ENCODE measurements at places on chromosomes 1 and 21.

- DNase-seq = no peak
Observed at GRCh38 chr1:104933846-104934245, 1184.1 kb downstream of the AMY1C start.

GRCh38 chr1:15954316-15954715, 21.6 kb downstream of the ZBTB17 start:
- no peak for DNase-seq

DNA sequence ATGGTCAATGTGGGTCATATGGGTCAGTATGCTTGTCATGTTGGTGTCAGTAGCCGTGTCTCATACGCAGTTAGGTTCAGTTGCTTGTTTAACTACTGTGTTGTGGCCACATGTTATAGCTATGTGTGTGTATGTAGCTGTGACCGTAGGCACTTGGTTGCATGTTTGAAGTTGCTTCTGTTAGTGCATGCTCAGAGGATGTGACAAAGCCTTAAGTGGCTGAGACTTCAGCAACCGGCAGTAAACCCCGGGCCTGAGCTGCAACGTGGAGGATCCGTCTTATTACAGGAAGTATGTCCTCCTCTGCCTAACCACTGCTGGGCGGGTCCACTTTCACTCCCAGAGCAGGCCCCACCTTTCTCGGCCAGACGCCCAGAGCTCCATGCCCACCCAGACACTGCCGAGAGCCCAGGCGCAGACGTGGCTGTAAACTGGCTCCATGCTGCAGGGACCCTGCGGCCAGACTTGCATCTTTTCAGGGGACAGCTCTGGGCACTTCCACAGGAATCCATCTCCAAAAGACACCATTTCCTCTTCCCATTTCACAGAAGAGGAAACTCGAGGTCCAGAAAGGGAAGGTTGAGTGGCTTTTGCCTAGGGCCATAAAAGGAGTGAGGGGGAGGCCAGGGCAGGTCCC, 2.2 kb downstream of the TCEA3 start:
- DNase-seq = peak; percentile 39

- no peak for DNase-seq
Observed at GRCh38 chr21:25858325-25858724, 123.6 kb downstream of the GABPA start.

- DNase-seq = peak; percentile 77
Observed at GRCh38 chr1:156601122-156601830, at the start of gene GPATCH4. Gene GPATCH4, minus strand, starts transcription at chr1:156601479.

GRCh38 chr21:32562426-32562825, 22.9 kb downstream of the TCP10L start:
- no peak for DNase-seq

GRCh38 chr1:100982793-100983192, 42.8 kb downstream of the DPH5 start:
- DNase-seq = no peak

DNA sequence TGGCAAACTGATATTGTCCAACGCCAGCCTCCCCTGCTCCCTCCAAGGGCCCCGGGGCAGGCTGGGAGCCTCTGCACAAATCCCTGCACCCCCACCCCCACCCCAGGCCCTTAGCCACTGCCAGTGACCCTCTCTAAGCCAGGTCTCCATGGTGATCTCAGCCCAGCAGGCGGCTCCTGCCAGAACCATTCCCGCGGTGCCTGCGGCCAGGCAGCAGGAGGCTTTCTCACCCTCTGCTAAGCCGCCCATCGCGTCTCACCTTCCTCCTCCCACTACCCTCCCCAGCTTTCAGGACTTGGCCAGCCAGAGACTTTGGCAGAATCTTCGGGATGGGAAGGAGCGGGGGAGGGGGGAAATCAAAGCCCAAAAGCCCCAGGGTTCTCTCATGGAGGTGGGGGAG, 46.8 kb upstream of the WASF2 start:
- no peak for DNase-seq

GRCh38 chr1:156336242-156336641, 1.9 kb downstream of the CCT3 start:
- no peak for DNase-seq

DNA sequence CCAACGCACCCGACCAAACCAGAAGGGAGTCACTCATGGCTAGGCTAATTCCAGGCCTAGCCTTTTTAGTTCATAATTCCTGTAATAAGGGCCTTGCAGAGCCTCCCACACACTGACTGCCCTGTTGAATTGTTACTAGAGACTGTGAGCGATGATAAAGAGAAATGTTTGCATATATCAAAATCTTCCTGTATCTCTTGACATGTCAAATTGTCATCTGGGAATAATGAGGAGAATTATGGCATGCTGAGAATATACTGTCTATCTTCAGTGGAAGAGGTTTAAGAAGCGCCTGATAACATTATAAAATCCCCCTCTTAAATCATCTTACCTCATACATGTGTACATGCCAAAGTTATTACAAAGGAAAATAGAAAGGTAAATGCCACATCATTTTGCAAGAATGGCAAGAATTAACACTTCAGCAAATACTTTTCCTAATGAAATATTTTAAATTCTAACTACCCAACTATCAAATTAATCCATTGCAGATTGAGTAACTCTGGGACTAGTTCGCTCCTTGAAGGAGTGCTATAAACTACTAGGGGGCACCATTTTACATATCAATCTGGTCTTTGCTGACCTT, 144.1 kb downstream of the CENPF start:
- no peak for DNase-seq

- no peak for DNase-seq
Observed at GRCh38 chr1:225769687-225770086, 7.9 kb upstream of the SRP9 start.

DNA sequence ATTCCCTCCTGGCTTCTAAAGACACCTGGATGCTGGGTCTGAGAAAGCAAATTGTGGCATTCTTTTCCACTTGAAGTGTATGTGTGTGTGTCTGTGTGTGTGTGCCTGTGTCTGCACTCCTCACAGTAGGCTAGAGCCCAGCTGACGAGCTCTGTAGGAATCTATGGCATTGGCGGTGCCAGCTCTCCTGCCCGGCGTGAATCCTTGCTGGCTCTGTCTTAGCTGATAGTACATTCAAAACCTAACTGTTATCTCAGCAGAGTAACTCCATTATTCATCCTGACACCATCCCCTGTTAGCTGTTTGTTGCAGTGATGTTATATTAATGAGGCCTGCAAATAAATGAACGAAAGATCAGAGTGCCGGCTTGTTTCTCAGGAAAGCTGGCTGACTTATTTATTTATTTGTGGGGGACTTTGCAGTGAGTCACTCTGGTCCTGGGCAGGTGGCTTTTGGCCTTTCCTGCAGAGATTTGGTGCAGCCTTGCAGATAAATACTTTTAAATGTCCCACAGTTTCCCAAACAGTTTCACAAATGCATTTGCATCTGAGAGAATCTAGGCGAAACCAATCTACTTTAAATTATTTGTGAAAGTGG, 160.6 kb upstream of the CD34 start:
- no peak for DNase-seq

DNA sequence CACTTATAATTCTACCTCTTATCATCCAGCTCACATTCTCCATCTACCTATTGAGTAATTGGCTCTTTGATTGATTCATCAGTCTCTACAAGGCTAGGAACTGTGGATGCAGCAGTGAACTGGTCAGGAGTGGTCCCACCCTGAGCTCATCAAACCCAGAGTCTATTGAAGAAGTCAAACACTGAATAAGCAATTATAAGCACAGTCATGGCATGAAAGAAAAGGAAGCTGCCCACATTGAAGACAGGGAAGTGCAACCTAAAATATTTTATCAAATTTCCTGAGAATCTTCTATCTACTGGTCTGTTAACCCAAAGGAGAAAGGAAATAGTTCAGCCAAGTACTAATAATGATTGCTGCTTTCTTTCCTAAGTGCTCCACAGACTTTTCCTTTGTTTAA, 35.7 kb downstream of the ACP6 start:
- DNase-seq = no peak

DNA sequence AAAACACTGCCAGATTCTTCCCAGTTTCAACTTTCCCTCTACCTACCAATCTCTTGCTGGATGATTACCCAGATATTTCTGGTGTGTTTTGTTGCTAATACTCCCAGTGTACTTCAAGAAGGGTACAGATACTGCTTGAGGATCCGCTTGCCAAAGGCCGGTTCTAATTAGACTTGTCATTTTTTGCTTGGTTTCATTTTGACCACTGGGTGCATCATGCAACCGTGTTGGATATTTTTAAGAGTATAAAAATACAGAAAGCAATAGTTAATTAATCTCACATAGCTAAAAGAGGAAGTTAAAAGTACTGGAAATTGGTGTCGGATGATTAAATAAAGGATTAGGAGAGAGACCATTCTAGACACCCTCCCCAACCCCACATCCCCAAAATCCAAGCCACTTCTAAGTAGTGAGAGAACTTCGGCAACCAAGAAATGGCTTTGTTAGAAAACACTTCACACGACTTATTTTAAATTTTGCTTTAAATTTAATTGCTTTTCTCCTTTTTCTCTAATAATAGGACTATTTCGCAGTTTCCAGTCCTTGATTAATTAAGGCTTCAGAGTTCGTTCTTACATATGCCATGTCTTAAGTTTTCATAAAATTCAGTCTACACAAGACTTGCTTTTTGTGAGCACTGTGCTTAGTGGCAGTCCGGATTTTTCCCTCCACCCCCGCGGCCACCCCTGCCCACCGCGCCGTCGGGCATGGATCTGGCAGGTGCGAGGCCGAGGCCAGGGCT, 2.5 kb upstream of the CDKN2C start:
- DNase-seq = no peak

DNA sequence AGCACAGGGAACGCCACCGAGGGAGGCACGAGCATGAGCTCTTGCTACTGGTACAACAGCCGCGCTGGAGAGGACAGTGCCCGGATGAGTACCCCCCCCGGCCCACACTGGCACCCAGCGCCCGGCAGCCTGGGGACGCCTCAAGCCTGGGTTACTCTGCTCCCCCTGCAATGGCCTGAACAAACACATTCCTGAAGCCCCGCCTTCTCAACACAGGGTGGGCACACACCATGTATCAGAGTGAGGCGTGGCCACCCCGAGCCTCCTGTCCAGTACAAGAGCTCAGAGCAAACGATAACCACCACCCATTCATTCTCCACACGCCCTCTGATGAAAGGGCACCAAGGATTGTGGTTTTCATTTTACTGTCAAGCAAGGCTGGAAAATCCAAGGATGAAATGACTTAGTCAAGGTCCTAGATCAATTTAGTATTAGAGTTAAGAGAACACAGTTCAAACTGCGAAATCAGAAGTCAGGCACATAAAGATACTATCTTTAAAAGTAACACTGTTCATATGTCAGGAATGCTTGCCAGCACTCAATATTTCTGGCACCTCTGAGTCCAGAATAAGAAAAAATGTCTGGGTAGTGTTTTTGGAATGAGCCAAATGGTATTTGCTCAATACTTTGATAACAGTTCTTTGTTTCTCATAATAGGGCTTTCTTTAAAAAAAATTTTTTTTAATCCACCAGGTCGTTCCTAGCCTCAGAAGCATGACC, 22.0 kb downstream of the UBE2G2 start:
- no peak for DNase-seq

- no peak for DNase-seq
Observed at GRCh38 chr1:180482425-180483275, 19.7 kb downstream of the ACBD6 start.

- no peak for DNase-seq
Observed at GRCh38 chr1:66557157-66557556, 23.2 kb downstream of the SGIP1 start.

GRCh38 chr21:33685613-33686197, 43.4 kb downstream of the ITSN1 start:
- DNase-seq = no peak

- no peak for DNase-seq
Observed at GRCh38 chr1:14996133-14997050, 157.2 kb upstream of the TMEM51 start.

DNA sequence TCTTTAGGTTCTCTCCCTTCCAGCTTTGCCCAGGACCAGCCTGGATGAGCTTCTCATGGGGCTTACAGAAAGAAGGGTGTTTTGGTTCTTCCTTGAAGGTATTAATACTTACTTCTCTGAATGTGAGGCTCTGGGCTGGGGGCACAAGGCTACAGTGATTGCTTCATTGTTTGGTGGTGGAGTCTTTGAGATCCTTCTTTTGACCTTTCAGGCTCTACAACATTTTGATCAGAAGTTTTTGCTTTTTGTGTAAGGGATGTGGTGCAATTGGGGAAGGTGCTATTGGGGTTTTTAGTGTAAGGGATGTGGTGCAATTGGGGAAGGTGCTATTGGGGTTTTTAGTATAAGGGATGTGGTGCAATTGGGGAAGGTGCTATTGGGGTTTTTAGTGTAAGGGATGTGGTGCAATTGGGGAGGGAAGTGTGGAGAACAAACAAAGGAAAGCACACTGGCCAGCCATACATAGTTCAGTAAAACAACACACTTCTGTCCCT, 103.6 kb upstream of the IVNS1ABP start:
- DNase-seq = no peak

GRCh38 chr21:37365517-37366481, 774 bp upstream of the DYRK1A start:
- DNase-seq = peak; percentile 64

DNA sequence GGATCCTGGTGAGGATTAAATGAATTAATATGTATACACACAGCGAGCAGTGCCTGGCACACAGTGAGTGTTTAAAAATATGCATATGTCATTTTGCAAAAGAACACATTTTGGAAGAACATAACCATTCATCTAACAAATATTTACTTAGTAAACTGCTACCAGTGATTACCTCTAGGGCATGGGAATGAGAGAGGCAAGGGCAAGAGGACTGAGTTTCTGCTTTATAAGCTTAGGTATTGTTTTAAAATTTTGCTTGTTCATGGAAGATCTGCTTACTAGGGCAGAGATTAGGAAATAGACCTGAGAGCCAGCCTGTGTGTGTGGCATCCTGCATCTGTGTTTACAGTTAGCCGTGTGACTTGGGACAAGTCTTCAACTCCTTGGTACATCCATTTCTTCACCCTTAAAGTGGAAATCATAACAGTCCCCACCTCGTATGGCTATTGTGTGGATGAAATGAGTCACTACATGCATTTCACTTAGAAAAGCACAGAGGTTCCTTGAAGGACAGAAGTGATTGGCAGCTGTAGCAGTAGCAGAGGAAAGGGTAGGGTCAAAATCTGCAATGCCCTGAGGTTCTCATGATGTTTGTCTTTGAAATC, 198.5 kb upstream of the FMN2 start:
- DNase-seq = no peak

GRCh38 chr1:189350983-189351616, 1126.6 kb downstream of the BRINP3 start:
- DNase-seq = no peak

GRCh38 chr1:6419804-6420453, at the start of gene HES2:
Gene HES2, minus strand, starts transcription at chr1:6419919. Its CDS starts 99 bp downstream, at chr1:6419820.
- DNase-seq = no peak

DNA sequence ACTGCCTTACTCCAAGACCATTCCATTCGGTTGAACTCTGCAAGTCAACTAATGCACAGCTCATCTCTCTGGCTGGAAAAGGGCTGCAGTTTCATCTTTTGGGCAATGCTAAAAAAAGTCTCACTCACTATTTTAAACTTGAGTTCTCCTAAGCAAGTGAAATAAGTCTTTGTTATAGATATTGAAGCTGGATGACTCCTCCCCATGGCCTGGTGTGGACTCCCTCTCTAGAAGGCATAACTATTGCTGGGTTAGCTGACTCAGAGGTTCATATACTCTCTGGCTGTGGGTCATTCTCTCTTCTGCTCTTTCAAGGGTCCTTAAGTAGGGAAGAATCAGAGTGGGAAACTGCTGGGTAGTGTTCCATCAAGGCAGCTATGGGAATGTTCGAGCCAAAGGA, 88.0 kb downstream of the XCL2 start:
- no peak for DNase-seq

GRCh38 chr1:112722601-112723510, 7.7 kb upstream of the PPM1J start:
- DNase-seq = peak; percentile 32
